ENCODE measurements at places on chromosomes 5 and 9.

GRCh38 chr5:149732324-149733128 lies 2.4 kb downstream of the PPARGC1B start:
- DNase-seq = no peak

DNA sequence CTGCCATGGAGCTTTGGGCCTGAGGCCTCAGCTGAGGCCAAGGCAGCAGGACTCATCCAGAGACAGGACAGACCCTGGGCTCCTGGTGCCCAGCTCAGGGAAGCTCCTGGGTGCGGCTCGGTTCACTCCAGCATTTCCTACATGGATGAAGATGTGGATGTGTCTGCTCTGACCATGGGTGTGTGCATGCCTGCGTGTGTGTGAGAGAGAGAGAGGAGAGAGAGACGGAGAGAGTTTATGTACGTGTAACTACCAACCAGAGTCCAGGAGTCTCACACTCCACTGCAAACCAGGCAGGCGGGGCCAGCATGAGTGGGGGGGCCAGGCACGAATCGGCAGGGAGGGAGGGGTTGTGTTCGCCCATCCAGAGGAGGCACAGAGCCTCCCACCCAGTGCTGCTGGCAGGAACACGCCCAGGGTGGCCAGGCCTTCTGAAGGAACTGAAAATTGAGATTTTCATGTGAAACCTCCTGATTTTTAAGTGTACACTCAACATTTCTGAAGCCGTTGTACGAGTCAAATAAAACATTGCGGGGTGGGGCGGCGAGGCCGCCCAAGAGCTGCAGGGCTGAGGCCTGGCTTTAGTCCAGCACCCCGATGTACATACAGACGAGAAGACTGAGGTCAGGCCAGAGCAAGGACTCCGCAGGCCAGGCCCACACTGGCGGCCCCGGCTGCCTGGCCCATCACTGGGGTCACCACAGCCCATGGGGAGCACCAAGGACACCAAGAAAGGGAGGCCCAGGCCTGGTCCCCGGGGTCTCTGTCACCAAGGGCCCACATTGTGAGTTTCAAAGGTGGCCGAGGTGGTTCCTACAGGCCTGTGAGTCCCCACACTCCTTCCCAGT lies 88.7 kb downstream of the ADAMTS2 start:
- peak; percentile 20 for DNase-seq

DNA sequence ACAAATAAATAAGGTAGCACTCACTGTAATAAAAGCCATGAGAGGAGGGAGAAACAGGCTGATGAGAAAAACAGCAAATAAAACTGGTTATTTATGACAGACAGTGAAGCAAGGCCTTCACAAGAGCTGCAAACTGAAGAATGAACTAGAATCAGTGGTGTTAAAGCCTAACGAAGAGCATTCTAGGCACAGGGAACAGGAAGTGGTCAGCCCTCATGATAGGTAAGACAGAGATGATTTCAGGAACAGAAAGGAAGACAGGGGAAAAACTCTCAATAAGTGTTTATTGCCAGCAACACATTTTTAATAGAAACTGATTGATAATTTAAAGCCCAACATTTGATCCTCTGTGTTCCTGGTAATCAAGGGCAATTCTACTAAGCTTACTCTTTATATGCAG lies 124.5 kb downstream of the EDIL3 start:
- DNase-seq = no peak

DNA sequence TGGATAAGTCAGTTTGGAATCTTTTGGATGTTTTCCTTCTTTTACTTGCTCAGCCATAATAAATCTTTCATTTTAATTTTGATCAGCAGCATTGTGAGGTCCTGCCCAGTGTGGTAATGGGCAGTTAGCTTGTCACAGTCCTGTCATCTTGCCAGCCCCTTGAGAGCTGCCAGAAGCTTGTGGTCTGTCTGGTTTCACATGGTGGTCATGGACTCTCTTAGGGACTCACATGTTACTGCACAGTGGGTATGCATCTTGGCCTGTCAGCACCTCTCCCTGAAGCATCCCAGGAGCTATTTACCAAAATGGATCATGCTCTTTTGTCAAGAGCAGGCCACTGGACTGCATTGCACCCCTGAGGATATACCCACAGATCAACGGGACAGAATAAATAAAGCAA lies 60.3 kb downstream of the DAPK1 start:
- DNase-seq = peak; percentile 54

DNA sequence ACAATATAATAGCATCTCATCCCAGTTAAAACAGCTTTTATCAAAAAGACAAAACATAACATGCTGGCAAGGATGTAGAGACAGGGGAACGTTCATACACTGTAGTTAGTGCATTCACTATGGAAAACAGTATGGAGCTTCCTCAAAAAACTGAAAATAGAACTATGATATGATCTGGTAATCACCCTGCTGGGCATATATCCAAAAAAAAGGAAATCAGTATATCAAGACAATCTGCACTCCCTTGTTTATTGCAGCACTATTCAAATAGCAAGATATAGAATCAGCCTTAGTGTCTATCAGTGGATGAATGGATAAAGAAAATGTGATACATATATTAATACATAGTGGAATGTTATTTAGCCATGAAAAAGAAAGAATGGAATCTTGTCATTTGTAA lies 88.5 kb downstream of the PBX3 start:
- no peak for DNase-seq

DNA sequence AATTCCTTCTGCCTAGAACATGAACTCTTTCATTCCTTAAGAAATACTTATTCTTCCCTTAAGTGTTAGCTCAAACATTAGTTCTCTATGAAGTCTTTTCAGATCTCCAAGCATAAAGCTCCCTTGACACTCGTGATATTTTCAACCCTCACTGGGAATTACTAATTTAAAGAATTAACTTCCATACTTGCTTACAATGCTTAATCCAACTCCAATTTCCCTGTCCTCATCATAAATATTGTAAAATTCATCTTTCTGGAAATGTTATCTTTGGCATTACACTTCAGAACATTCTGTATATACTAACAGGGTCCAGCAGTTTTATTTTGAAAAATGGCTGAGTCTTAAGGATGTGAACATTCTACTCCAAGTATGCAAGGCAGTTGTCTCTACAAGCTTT lies 7.2 kb downstream of the STARD4 start:
- DNase-seq = no peak

- DNase-seq = no peak
Measured at GRCh38 chr9:108436448-108436847, 419.3 kb downstream of the ACTL7B start.

DNA sequence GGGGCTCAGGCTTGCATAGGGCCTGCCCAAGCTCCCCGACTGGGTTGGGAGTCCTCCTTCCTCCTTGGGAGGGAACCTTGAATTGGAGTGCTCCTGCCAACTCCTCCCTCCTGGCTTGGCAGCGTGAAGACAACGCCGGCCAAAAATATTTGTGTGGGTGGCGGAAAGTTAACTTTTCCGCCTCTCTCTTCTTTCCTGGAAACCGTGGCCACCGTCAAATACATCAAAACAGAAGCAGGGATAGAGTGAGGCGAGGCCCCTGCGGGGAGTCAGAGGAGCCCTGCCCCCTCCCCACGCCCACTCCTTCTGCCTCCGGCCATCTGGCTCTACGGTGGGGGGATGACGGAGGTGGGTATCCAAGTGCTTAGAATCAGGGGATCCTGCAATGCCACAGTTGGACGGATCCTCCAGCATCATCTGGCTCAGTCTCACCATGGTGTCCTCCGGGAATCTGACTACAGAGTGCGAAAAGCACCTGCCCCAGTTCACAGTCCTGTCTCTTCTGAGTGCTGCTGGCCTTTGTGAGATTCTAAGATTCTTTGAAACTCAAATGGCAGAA lies 25.2 kb upstream of the SYNPO start:
- no peak for DNase-seq

- no peak for DNase-seq
Measured at GRCh38 chr9:99085949-99086948, 18.7 kb upstream of the TGFBR1 start.

- DNase-seq = no peak
Measured at GRCh38 chr5:89010512-89010911, 127.5 kb upstream of the MEF2C start.

- no peak for DNase-seq
Measured at GRCh38 chr5:139486201-139486600, 3.6 kb upstream of the STING1 start.

DNA sequence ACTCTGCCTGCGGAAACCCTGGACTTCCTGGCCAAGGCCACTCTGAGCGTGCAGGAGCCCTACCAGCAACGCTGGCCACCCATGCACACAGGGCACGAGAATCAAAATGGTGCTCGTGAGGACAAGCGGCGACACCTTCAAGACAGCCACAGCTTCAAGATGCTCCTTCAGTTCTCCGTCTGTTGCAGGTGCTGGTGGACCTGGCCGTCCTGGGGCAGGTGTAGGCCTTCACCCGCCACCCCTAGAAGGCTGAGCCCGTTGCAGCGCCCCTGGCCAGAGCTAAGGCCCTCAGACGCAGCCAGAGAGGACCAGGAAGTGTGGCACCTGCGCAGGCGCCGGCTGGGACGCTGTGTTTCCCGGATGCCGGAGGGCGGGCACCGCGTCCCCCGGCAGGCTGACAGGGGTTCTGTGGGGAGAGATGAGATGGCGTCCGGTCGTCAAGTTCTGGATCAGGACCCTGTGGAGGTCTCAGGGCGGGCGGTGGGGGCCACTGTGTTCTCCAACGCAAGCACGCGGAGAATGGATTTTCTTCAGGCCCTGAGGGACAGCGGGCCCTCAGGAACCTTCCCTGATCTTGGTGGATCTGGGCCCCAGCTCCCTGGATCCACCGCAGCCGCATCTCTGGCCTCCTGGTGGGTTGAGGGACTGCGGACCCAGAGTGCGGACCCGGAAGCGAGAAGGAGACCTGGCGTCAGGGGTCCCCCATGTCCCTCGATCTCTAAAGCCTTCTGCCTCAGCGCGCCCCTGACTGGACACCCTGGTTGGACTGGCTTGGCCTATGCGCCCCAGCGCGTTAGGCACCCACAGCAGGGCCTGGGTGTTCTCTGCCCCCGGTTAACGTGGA lies 1770.8 kb upstream of the CDH9 start:
- peak; percentile 10 for DNase-seq

DNA sequence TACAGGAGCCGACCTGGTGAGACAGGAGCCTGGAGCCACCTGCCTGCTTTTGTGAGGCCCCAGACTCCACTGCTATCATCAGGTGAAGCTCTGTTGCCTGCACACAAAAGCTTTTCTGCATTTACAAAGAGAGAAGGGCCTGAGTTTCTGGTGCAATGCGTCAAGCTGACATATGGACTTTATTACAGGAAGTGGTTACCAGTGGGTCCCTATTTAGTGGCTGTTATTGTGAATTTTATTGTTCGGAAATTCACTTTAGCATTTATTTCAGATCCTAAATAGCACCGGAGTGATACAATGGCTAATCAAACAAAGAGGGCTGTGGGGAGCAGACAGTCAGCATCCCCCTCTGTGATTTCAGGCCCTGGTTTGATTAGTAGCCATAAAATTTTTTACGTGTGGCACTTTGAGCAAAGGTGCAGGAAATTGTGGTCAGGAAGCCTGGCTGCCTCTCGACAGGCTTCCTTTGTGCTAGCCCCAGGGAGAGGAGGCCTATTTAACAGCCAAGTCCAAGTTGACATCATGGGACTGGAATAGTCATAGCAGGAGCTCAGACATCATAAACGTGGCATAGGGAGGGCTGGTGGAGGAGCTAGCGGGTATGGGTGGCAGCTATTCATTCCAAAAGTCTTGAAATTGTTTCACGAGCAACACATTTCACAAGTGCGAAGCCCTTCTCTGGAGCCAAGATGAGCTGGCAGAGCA lies 8.4 kb downstream of the TGFBI start:
- DNase-seq = no peak

DNA sequence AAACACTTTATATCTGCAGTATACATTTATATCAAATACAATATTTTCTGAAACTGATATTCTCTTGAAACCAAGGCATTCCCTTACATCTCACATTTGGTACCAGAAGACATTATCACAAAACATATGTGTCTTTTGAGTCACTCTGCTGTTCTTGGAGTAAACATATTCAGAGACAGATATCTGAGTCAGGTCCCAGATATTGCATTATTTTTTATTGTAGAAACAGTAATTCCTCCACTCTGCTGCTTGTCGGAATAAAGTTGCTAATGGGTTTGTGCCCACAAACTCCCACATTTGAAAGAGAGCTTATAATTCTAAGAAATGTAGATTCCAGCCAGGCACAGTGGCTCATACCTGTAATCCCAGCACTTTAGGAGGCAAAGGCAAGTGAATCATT lies 261.1 kb upstream of the DAPK1 start:
- DNase-seq = no peak

DNA sequence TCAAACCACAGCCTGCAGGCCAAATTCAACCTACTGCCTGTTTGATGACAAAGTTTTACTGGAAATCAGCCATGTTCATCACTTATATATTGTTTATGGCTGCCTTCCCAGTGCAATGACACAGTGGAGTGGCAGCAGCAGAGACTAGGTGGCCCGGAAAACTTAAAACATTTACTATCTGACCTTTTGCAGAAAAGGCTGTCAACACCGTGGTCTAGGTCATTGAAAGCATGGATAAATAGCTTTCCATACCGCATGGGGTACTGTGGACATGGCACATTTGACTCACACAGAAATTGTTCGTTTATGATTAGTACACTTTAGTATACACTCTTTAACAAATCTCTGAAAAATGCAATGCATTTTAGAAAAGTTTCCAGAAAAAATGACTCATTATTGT lies 298.3 kb upstream of the EFNA5 start:
- no peak for DNase-seq

DNA sequence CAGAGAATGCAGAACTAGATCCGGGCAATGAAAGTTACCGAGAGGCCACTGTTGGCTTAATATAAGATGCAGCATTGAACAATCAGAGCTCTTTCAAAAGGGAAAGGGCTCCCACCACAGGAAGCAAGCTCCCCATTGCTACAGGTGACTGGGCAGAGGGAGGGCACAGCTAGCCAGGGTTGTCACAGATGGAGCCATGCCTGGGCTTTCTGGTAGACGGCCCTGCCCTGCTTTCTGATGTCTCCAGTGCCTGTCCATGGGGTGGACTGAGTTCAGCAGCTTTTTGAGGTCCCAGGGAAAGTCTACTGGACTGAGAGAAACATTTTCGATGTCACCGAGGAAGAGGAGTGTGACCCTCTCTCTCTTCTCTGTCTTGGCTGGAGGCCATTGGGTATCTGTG lies 14.1 kb downstream of the RGS3 start:
- DNase-seq = no peak

GRCh38 chr5:136020383-136021015 lies 8.3 kb upstream of the TGFBI start:
- DNase-seq = peak; percentile 41

GRCh38 chr9:89522261-89522958 lies 24.5 kb upstream of the SEMA4D start:
- no peak for DNase-seq

- DNase-seq = no peak
Measured at GRCh38 chr9:132056717-132057560, 22.7 kb downstream of the MED27 start.

DNA sequence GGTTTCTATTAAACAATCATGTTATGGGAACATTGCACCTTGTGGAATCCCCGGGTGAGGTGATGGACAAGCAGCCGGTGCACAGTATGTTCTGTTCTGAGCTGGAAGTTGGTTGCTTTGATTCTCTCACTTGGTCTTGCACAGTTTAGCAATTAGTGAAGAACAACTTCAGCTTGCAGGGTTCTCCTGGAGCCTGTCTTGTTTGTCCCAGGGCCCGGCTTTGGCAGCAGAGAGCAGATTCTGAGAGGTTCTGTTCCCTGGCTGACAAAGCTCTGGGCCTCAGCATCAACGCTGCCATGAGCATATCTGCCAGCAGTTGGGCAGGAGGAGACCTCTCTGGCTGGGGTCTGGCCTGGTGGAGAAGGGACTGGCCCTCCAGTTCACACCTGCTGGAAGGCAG lies 16.9 kb downstream of the GADD45G start:
- DNase-seq = no peak

GRCh38 chr5:128927644-128928043 lies 37.6 kb upstream of the SLC27A6 start:
- no peak for DNase-seq

Data from SK-N-SH (cell line).